ENCODE measurements at places on chromosomes 3 and 15.

DNA sequence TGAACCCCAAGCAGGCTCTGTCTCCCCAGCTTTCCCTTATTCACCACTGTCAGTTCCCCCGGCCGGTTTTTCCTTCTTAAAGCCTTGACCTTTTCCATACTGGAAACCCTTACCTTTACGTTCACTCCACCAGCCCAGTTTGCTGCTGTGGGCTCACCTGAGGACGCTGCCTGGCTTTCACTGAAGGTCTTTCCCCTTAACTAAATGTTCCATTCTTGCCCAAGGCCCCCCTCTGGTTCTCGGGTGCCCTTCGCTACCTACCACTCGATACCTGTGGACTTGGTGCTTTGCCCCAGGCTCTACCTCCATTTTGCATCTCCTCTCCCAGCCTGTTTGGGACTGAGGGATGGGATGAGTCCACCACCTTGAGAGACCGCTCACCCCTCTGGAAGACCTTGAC, 851 bp downstream of the AP2M1 start:
- no peaks in the 10 kb centered on the region for H3K27me3 ChIP-seq
- peaks cover 50% of the 10 kb centered on the region for H3K4me1 ChIP-seq
- H3K36me3 ChIP-seq: peaks cover 69% of the 10 kb centered on the region
- peak overlapping the region; percentile 81 for H3K4me3 ChIP-seq

DNA sequence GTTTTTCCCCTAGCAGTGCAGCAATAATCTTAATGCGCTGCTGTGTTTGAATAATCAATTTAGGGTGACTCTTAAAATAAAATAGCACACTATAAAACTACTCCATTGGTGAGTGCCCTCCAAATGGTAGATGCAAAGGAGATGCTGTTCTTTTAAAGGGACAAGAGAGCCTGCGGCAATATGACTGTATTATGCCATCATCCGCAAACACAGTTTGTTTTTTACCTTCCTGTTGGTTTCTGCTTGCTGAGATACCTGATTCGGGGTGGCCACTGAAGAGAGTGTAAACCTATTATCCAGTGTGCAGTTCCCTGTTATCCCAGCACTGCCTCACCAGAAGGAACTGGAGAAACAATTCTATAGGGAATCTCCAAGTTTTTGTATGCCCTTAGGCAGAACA, 523.1 kb upstream of the TGFBR2 start:
- no peak for DNase-seq
- H3K4me3 ChIP-seq: no peak overlapping the region
- H3K36me3 ChIP-seq: no peaks in the 10 kb centered on the region

DNA sequence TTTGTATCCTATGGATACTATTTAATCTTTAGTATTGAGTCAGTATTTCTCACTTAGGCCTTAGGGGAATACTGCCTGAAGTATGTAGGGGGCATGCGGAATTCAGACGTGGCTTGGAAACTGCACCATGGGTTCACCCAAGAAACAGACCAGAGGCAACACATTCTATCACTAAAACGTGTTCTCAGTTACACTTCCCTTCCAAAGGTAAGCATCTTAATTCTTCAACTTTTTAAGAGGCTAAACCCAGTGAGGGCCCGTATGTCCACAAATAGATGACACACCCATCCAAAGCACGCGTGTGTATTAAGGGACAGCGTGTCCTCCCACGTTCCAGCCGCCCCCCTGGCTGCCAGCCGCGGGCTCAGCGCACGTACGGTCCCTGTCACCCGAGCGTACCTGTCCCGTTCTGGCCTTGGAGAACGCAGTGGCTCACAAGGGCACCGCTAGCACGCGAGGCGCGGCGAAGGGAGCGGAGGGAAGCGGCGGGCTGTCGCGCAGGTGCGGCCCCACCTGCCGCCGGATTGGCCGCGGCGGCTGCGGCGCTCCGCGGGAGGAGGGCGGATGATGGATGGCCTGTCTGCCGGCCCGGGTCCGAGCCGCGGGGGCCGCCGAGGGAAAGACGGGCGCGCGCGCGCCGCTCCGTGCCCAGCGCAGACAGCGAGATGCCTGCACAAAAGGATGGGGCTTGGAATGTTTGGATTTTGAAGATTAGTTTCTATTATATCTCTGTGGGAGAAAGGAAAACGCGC, 1003.9 kb upstream of the NR2F2 start:
- H3K36me3 ChIP-seq: no peaks in the 10 kb centered on the region
- H3K27me3 ChIP-seq: peaks cover 16% of the 10 kb centered on the region
- DNase-seq: no peak

GRCh38 chr3:12588039-12589009, 31.4 kb downstream of the MKRN2 start:
- no peak overlapping the region for H3K4me3 ChIP-seq
- H3K27me3 ChIP-seq: no peaks in the 10 kb centered on the region
- DNase-seq: no peak
- H3K4me1 ChIP-seq: no peaks in the 10 kb centered on the region
- H3K27ac ChIP-seq: no peak overlapping the region

GRCh38 chr15:95864467-95864886, 466.0 kb upstream of the NR2F2 start:
- H3K36me3 ChIP-seq: no peaks in the 10 kb centered on the region
- H3K4me1 ChIP-seq: no peaks in the 10 kb centered on the region
- H3K27ac ChIP-seq: no peak overlapping the region
- H3K4me3 ChIP-seq: no peak overlapping the region
- H3K27me3 ChIP-seq: no peaks in the 10 kb centered on the region

All from K562 (cell line).